ENCODE measurements at places on chromosomes 12 and 14.

- DNase-seq, result no peak
Observed at GRCh38 chr12:115799610-115800009, 477.9 kb downstream of the MED13L start.

DNA sequence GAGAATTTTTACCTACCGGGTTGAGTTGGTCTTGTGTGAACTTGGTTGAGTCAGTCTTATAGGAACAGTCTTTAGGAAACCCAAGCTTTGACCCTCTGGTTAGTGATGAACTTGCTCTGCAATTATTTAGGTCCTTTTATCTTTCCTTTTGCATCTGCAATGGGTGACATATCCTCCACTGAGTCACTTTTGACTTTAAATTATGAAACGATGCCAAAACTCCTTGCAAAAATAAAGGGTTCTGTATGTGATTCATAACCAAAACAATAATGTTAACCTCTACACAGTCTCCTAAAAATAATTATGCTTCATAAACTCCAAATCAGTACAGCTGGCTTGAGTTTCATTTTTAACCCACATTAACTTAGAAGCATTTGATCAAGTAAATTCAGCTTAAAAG, 979.4 kb downstream of the GALC start:
- peak; percentile 12 for DNase-seq

- no peak for DNase-seq
Observed at GRCh38 chr12:89243771-89244170, 108.5 kb downstream of the DUSP6 start.

- DNase-seq, result no peak
Observed at GRCh38 chr12:123482876-123483275, 24.9 kb downstream of the SNRNP35 start.

GRCh38 chr12:97312570-97313135, 150.0 kb upstream of the RMST start:
- no peak for DNase-seq

DNA sequence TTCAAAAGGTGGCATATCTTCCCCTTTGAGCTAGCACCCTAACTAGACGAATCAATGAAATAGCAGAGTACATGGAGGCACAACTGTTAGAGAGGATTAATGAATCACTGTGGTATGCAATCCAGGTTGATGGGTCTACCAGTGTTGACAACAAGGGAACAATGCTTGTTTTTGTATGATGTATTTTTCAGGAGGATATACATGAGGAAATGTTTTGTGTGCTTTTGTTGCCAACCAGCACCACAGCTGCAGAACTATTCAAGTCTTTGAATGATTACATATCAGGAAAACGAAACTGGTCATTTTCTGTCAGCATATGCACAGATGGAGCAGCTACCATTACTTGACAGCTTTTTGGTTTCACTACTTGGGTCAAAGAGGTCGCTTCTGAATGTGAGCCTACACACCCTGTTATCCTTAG, 142.6 kb downstream of the GPHN start:
- DNase-seq, result no peak

GRCh38 chr12:66620026-66620425, 58.9 kb downstream of the GRIP1 start:
- no peak for DNase-seq

DNA sequence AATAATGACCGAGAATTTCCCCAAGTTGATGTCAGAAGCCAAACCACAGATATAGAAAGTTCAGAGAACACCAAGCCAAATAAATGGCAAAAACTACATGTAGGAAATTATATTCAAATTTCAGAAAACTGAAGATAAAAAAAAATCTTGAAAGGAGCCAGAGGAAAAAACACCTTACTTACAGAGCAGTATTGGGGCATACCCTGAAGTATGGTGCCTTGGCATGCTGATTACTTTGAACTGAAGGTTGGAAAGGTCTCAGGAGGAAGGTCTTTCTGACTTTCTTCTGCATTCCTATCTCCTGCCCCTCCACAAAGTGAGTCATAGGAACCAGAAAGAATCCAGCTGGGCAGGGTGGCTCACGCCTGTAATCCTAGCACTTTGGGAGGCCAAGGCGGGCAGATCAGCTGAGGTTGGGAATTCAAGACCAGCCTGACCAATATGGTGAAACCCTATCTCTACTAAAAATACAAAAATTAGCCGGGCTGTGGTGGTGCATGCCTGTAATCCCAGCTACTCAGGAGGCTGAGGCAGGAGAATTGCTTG, 8.8 kb upstream of the FGF6 start:
- DNase-seq, result no peak

DNA sequence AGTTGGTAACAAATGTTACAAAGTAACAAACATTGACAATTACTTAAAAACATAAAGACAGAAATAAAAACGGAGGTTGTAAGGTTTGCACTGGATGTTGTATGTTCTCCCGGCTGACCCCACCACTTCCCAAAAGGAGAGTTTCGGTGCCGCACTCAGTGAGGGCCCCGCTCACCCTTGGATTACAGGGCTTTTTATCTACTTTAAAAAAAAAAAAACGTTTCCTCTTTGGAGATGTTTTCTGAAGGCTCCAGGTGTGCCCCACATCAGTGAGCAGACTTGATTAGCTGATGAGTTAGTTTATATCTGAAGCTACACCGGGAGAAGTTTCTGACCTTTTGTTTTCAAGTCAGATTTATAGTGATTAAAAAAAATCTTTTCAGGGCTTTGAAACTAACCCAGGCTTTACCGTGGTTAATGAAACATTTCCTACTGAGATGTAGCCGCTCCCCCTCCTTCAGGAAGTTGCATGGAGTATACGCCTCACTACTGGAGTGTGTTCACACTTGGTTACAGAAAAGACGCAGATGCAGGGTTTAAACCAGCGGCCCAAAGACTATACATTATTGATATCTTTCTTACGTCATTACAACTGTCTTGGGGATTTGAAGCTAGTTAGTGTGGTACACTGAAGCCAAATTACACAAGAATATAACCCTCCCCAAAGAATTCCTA, 38.0 kb upstream of the BCL7A start:
- no peak for DNase-seq

DNA sequence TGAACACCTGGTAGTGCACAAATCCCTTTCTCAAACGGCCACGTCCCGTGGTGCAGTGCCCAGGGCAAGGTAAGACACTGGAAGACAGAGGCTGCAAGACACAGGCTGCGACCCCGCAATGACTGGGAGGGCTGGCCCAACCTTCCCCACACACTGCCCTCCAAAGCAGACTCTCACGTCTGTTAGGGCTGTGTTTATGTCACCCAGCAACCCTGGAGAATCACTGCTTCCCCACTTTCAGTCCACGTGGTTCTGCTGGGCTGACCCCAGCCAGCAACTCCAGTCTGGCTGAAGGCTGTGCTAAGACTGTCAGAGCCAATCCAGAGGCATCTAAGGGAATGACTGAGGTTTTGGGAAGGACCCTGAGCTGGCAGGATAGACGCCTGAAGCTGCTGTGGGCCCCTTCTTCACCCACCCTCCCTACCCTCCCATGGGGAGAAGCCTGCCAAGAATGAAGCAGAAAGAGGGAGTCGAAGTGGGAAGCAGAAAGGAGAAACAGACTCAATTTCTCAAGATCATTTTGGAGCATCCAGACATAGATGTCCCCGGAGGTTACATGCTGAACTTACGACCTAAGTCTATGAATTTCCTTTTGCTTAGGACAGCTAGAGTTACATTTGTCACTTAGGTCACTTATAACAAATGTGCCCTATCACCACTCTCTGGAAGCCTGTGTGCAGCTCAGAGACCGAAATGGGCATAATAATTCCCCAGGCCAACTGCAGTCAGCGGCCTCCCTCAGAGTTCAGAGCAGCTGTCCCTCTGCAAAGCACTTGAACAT, 11.7 kb downstream of the KDM2B start:
- DNase-seq, result peak; percentile 46

- no peak for DNase-seq
Observed at GRCh38 chr12:26287671-26288381, 92.5 kb downstream of the SSPN start.

- no peak for DNase-seq
Observed at GRCh38 chr14:52333823-52334657, 19.9 kb downstream of the PTGER2 start.

GRCh38 chr14:68822926-68823325, 30.1 kb upstream of the ZFP36L1 start:
- no peak for DNase-seq

GRCh38 chr12:11859705-11860425, 210.4 kb downstream of the ETV6 start:
- DNase-seq, result no peak

DNA sequence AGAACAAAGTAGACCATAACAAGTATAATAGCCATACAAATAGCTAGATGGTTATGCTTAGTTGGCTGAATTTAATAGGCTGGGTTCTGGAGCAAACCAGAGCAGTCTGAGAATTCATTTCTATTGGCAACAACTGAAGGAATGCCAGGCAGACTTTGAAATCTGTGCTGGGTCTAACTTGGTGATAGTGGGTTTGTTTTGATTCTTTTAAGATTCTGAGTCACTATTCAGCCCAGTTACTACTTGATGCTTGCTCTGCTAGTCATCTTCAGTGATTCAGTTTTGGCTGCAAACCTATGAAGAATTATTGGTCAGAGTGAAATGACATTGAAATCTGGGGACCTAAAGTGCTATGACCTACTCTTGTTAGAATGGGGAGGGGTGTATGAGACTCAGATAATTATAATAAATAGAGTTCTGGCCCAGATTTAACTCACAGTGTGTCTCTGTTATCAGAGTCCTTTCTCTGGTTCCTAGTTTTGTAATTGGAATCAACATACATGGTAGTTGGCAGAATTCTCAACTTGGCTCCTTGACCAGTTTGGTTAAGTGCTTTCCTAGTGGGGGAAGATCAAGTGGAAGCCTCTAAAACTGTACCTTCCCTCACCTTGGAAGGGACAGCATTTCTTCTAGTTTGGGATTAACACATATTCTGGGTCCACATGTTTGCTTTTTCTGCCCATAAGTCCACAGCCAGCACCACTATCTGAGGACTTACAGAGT, 43.5 kb downstream of the MNAT1 start:
- DNase-seq, result peak; percentile 80

DNA sequence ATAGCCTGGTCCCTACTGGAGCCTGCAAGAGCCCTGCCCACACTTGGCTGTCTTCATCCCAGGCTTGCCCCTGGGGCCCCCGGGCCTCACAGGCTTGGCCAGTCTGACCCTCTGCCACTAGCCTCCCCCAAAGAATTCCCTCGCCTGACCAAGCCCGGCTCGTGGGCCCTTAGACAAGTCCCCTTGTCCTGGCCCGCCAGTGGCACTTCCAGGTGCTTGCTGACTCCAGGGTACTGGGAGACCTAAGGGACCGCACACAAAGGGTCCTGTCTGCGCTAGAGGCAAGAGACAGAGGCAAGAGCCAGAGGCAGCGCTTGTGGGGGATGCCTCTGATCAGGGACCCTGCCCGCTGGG, 5.0 kb downstream of the BTBD6 start:
- DNase-seq, result no peak

DNA sequence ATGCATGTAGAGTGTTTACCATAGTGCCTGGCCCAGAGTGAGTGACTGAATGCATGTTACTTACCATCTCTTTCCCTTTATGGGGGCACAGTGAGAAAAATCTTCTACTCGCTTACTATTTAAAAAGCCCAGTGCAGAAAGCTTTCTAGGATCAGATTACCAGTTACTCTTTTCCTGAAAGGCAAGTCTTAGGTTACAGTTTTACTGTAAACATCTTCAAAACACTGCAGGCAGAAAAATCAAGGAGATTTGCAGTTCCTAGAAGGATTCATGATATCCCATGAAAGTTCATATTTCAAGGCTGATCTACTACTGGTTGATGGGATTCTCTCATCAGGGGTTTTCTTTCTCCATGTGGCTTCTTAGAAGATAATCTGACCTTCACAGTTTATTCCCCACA, 29.3 kb upstream of the DAAM1 start:
- DNase-seq, result no peak

GRCh38 chr12:26044007-26044394, 80.8 kb downstream of the BHLHE41 start:
- DNase-seq, result peak; percentile 7

- no peak for DNase-seq
Observed at GRCh38 chr12:103379670-103380069, 116.1 kb downstream of the C12orf42 start.

GRCh38 chr12:45863332-45863731, 127.0 kb downstream of the SCAF11 start:
- DNase-seq, result no peak

GRCh38 chr14:78479127-78479780, 309.1 kb downstream of the NRXN3 start:
- no peak for DNase-seq

GRCh38 chr14:68951035-68951797, 27.9 kb downstream of the ACTN1 start:
- DNase-seq, result peak; percentile 91

- no peak for DNase-seq
Observed at GRCh38 chr12:113405694-113406093, 2.0 kb upstream of the SDS start.

GRCh38 chr12:85796001-85796400, 40.2 kb downstream of the RASSF9 start:
- no peak for DNase-seq

DNA sequence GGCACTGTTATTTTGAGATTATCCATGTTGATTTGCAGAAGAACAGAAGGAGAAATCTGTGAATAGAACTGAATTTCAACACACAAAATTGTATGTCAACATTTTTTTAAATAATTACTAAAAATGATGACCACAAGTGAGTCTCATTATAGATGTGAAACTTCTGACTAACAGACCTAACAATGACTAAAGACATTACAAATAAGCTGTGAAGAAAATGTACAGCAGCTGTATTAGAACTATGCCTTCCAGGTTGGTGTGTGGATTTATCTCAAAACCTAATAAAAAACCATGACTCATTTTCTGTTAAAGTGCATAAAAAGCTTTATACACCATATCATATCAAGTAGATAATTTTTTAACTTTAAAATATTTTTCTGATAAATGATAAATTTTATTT, 22.5 kb upstream of the FOXG1 start:
- DNase-seq, result no peak

DNA sequence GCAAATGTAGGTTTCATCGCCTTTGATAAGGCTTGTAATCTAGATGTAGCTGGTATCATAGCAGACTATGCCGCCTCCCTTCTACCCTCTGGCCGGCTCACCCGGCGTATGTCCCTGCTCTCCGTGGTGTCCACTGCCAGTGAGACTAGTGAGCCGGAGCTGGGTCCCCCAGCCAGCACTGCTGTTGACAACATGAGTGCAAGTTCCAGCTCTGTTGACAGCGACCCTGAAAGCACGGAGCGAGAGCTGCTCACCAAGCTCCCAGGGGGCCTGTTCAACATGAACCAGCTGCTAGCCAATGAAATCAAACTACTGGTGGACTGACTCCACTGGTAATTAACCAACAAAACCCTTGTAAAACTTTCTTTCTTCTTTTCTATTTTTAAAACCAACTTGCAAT, 49.0 kb upstream of the A2ML1 start:
- no peak for DNase-seq

DNA sequence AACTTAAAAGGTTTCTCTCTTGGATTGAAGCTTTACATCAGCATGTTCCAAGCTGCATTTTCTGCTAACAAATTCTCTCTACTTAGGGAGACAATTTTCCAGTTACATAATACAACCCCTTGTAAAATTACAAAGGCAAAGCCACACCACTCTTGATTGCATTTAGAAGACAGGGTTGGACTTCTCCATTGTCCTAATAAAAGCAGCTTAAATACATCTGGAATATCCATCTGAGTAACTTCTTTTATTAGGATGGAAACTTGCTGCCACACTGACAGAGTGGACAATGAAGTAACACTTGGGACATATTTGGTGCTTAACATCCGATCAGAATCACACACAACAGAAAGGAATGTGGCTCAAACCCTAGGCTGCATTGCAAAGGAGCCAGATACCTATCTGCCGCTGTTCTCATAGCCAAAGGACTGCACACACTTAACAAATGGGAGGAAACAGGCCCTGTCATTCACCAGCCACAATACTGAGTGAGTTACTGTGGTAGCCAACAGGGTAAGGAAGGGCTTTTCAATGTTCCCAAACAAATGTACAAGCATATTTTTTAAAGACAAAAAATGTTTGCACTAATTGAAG, 157.2 kb downstream of the PAX9 start:
- peak; percentile 27 for DNase-seq
